NCI-H774 (cell line): ENCODE measurements at places on chromosomes 6 and 20.

GRCh38 chr6:13147376-13147775 lies 181.0 kb downstream of the TBC1D7 start:
- no peak for DNase-seq

DNA sequence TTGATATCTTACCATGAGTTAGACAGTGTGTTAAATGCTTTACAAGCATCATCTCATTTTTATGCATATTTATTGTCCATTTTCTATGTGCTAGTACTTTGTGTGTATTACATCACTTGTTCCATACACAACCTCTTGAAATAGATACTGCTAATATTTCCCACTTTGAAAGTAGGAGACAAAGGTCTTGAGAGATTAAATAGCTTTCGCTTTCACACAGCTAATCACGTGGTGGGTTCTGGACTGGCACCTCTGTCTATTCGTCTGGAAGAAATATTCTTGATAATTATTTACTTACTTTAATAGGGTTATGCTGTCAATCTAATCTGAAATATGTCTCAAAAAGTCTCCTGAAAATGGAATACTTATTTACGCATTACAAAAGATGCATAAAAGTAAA lies 30.2 kb downstream of the EPHA7 start:
- DNase-seq = no peak

GRCh38 chr20:47355489-47356219 lies 845 bp downstream of the ZMYND8 start:
- DNase-seq = no peak

DNA sequence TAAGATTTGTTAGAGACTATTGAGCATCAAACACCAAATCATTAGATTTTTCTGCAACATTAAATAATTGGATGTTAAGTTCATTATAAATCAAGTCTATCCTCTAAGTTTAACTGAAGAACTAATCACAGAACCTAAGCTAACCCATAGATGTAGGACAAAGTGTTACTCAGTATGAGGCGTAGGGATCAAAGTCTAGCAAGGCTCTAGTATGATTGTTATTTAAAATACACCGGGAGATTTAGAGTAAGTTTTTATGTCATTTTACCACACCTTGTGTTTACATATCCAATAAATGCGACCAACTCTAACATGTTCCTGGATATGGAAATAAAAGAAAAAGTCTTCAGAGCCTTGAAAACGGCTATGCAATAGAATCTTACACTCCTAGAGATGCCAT lies 2.6 kb downstream of the ADGB start:
- no peak for DNase-seq

GRCh38 chr20:34875642-34876405 lies 588 bp upstream of the ACSS2 start:
- peak; percentile 90 for DNase-seq

DNA sequence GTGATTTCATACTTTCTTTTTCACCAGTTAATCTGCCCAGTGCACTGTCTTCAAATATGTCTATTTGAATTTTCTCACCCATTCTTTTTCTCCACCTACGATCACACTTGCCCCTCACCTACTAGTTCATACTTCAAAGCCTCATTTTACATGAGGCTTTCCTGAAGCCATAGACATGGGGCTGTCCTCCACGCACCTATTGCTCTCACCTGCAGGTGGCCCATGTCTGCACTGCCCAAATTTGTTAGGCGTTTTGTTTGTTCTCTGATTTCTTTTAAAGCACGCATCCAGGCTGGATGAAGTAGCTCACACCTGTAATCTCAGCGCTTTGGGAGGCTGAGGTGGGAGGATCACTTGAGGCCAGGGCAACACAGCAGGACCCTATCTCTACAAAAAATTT lies 106.8 kb upstream of the RIPOR2 start:
- no peak for DNase-seq

DNA sequence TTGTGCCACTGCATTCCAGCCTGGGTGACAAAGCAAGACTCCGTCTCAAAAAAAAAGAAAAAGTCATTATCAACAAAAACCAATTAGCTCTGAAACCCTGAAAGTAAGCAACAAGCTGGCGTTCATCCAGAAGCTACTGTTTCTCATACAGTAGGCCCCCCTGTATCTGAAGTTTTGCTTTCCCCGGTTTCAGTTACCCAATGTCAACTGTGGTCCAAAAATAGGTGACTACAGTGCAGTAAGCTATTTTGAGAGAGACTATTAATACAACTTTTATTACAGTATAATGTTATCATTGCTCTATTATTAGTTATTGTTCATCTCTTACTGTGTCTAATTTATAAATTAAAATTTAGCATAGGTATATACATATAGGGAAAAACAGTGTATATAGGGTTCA lies 135.1 kb downstream of the KIF16B start:
- no peak for DNase-seq

DNA sequence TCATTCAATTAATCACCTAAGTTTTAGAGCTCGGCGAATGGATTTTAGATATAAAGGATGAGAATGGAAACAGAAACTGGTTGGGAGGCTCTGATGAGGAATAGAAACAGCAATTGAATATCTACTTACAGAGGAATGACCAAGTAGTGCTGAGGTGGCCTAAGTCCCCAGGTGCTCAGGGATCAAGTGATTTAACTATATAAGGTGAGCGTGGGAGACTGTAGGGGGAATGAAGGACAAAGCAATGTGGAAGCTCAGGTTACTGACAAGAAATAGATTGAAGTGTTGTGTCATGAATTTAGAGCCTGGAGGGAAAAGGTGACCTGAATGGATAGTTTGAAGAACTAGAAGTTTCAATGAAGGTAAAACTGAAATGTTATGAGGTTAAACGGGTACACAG lies 495.4 kb upstream of the SOX4 start:
- DNase-seq = no peak

DNA sequence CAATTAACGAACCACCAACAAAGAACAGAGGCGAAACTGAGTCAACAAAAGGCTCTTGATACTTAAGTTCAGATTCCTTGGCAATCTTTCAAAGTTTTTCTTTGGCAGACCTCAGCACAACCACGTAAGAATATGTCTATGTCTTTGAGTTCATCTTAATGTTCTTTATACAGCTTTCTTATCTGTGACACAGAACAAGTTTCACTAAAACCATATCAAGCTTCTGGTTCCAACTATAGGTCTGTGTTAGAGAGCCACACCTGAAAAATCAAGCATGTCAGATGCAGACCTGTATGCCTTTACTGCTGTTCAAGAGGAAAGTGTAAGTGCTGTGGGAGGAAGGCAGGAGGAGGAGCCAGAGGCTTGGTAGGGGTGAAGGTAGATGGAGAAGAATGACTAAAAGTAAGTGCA lies 271.3 kb downstream of the KHDC1L start:
- no peak for DNase-seq

- peak; percentile 81 for DNase-seq
Observed at GRCh38 chr6:30877419-30878262, 6.7 kb upstream of the DDR1 start.

GRCh38 chr6:80541886-80542285 lies 435.4 kb downstream of the BCKDHB start:
- no peak for DNase-seq

DNA sequence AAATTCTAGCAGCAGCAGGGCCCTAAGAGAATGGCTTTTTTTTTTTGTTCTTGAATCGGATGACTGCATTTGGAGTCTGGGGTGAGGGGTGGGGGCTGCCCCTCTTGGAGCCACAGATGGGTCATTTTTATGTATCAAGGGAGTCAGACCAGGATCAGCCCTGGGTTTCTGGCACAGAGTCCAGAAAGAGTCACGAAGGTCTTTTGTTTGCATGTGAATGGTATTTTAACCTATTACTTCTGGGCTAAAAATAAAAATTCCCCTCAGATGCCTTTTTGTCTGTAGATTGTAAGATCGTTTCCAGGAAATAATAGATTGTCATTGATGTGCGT lies 72.5 kb downstream of the PHACTR3 start:
- no peak for DNase-seq

DNA sequence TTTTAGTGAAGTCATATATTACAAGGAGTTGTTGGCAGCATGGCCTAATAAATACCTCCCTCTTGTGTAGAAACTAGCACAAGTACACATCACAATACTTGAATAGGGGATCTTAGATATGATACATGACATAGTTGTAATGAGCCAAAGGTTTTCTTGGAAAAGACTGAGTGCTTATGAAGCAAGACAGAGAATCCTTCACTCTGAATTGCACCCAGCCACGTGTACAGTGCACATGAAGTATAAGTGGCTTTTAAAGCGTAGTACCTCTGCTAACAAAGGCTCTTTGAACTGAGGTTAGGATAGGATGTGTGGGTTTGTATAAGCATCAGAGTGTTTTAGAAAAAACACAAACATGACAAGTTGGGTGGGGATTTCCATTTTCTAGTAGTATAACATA lies 145.5 kb upstream of the STMND1 start:
- DNase-seq = no peak

GRCh38 chr20:48790473-48791003 lies 37.3 kb downstream of the PREX1 start:
- DNase-seq = no peak

- no peak for DNase-seq
Observed at GRCh38 chr6:17892097-17892686, 95.2 kb downstream of the KIF13A start.

GRCh38 chr6:46419576-46420002 lies 71.7 kb downstream of the RCAN2 start:
- peak; percentile 63 for DNase-seq

DNA sequence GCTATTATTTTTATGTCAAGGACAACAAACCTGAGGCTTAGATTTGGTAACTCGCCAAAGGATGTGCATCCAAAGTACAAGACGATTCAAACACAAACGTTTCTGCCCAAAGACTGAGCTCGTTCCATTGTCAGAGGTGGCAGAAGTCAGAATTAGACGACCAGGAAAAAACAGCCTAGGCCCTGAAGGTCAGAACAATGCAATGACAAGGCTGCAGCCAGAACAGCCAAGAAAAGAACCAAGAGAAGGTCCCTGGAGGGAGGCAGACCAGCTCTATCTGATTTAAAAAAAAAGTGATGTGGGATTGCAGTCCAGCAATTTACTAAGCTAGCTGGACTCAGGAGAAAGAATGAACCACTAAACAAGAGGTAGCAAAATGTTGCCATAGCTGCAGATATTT lies 54.2 kb downstream of the NCOA7 start:
- DNase-seq = no peak

DNA sequence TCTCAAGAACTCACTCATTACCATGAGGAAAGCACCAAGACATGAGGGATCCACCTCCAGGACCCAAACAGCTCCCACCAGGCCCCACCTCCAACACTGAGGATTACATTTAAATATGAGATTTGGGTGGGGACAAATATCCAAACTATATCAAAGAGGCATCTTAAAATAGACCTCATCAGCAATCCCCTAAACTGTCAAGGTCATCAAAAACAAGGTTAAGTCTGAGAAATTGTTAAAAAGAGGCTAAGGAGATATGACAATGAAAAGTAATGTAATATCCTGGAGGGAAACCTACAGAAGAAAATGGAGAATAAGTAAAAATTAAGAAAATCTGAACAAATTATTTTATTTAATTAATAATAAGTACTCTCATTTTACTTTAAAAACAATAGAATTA lies 922.3 kb downstream of the HACE1 start:
- no peak for DNase-seq

DNA sequence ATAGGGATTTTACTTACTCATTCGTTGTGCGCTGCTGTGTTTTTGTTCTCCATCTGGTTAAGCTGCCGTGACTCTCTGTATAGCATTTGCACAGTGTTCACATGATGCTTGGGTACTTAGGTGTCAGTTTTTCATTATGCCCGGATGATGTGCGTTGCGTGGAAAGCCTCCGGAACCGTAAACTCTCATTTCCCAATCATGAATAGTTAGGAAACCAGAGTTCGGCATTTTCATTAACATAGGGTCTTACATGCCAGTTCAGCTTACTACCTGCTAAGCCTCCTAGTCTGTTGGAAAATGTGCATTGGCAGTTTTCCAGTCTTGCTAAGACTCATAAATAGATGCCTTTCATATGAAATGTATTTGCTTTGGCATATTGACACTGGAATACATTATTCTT lies 483.4 kb upstream of the FLRT3 start:
- DNase-seq = no peak

GRCh38 chr6:100880149-100880852 lies 828 bp downstream of the ASCC3 start:
- no peak for DNase-seq

GRCh38 chr6:120498711-120499110 lies 835.6 kb downstream of the TBC1D32 start:
- no peak for DNase-seq

GRCh38 chr20:50405235-50405914 lies 104.8 kb upstream of the PTPN1 start:
- no peak for DNase-seq

DNA sequence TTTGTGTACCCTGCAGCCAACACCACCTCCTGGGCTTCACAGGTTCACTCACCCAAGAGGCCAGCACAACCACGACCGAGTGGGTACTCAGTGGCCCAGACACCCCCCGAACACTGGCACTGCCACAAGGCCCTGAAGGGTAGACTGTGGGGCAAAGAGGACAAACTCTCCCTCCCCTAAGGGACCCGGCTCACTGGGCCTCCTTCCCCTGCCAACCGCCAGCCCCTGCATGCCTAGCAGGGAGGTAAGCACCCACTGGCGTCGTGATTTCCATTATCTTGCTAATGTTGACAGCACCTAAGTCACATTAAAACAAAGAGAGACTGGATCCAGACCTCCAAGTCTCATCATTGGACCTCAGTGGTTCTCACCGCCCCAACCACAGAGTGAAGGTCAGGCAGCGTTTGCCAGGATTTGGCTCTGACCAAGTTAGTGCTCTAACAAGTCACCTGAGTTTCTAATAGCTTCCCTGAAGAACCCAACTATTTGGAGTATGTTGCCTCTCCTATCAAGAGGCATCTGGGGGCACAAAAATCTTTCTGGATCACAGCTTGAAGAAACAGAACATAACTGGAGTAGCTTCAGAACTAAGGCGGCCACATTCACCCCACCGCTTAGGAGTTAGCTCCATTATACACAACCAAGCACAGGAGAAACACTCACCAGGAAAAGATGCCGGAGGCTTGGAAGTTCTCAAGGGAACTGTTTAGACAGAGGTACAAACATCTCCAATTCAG lies 14.0 kb upstream of the APMAP start:
- no peak for DNase-seq
